ENCODE measurements at places on chromosomes 16 and 17.

GRCh38 chr16:85975451-85975981, 76.6 kb downstream of the IRF8 start:
- no peak for DNase-seq

DNA sequence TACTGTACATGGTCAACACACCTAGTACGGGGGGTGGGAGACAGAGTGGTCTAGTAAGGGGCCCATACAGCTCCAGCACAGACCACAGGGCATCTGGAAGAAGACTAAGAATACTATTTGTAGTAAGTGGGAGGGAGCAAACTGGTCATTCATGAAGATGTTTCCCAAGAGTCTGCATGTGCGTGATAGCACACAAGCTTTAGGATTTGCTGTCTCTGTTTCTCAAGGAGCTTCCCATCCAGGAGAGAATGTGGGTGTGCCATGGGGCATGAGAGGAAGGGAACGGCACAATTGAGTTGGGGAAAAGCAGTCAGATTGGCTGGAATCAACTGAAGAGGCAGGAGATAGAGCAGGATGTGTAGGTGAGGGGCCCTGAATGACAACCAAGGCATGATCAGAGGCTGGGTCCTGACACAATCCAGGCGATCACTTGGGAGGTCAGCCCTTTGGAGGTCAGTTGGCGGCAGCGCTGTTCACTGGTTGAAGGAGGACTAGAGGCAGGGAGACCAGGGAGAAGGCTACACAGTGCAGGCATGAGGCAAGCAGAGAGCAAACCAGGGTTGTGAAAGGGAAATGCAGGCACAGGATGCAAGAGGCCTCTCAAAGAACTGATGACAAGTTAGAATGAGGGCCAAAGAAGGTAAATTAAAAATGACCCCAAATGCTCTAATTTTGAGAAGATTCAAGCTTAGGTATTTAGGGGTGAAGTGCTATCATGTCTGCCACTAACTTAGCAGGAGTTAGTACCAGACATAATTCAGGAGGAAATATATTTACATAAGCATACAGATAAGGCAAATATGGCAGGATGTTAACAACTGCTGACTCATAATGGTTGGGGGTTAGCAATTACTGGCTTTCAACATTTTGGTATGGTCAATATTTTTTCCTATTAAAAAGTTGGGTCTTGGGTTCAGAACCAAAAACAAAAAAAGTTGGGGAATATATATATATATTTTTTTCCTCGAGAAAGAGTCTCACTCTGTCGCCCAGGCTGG, 10.3 kb downstream of the UBE2O start:
- DNase-seq = no peak

DNA sequence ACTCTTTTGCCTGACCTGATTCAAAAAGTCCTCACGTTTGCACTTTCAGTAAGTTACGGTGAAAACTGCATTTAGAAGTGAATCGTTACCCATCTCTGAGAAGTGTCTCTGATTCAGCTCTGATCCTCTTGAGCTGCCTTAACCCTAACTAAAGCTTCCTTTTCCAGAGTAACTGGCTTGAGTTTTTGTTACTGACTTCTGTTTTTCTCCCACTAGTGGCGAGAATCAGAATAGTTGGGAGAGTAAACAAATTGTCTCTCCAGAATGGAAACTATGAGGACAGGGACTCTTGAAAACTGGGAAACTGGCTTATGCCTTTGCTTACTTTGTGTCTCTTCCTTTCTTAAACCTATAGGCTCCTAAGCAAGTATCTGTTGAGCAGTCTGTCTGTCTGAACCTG, 31.3 kb upstream of the KPNB1 start:
- DNase-seq = no peak

- no peak for DNase-seq
Observed at GRCh38 chr17:32627239-32627996, 140.6 kb downstream of the CDK5R1 start.

DNA sequence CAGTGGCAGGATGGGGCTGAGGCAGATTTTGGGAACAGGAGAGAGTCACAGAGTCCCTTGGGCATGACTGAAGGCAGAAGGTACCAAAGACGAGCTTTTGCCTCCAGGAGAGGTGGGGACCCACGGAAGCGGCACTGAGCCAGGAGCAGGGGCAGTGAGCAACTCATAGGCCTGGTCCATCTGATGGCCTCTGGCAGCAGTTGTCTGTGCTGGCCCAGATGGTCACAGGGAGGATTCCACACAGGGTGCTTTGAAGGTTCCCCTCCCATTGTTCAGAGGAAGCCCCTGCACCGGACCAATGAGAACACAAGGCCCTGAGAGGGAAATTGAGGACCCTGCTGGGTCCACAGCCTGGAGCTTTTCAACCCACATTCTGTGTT, 360.3 kb upstream of the TNRC6C start:
- DNase-seq = no peak

GRCh38 chr17:67488161-67488560, 111.1 kb downstream of the PITPNC1 start:
- no peak for DNase-seq

DNA sequence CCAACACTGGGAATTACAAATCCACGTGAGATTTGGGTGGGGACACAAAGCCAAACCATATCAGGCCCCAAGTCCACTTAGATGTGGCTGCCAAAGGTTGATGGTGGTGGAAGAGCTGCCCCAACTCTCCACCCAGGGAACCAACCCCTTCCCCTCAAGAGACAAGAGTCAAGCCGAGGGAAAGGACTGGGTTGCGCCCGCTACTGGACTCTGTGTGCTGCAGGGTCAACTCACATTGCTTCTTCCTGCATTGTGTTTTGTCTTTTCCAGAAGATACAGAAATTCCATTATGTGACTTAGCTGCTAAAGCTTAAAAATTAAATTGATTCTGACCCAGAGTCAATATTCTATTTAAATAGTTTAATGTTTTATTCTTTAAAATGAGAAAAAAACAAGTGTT, 58.5 kb downstream of the ADAMTS18 start:
- no peak for DNase-seq

GRCh38 chr17:33469911-33470310, 176.8 kb upstream of the ASIC2 start:
- DNase-seq = no peak

GRCh38 chr17:2110436-2110835, 55.5 kb downstream of the HIC1 start:
- no peak for DNase-seq

DNA sequence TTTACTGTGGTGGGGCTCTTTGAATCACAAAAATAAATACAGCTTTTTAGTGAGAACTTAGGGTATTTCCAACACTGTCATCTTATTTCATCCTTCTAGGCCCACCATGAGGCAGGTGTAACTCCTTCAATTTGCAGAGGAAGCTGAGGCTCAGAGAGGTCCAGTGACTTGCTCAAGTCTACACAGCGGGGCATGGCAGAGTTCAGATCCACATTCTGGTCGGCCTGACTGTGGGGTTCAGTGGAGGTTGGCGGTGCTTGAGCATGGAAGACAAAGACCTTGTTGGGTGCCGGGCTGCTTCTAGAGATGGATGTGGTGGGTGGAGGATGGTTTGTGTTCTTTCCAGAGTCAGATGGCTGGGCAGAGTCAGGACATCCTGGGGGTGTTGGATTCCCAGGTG, 39.8 kb downstream of the PLCG2 start:
- DNase-seq = no peak

DNA sequence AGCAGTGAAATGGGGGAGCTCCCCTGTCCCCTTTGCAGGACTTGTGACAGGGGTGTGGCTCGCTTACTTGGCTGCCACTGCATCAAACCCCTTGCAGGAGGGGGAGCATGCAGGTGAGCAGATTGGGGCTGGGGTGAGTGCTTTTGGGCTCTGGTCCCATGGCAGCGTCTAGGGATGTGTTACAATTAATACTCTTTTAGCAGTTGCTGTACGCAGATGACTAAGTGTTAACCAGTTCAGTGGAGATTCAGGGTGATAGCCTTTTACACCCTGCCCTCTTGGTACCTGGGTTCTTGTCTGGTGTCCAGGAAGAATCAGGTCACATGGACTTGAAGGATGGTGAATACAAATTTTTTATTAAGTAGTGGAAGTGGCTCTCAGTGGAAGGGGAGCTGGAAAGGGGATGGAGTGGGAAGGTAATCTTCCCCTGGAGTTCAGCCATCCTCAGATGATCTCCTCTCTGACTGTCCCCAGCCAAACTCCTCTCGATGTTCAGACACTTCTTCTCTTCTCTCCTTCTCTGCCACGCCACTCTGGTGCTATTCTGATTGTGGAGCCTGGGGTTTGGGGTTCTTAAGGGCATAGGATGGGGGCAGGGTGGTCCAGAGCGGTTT, 100.1 kb downstream of the MARF1 start:
- DNase-seq = no peak

GRCh38 chr17:29588017-29588561, 1.4 kb downstream of the GIT1 start:
- DNase-seq = no peak

DNA sequence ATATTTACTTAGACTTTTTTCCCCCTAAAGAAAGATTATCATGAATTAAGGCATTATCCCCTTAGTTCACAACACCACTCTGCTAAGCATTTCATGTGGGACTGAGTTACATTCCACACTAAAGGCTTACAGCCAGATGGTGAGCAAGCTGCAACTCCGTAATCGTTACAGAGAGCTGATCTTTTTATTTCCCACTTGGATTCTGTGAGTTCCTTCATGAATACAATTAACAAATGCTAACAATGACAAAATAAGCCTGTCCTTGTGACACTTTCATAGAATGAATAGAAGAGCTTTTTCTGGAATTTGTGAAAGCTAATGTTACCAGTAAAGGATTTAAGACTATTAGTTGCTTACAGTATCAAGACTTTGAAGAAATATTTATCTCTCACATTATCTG, 8.7 kb downstream of the OGFOD1 start:
- no peak for DNase-seq

- no peak for DNase-seq
Observed at GRCh38 chr16:89179148-89179484, 7.6 kb downstream of the CDH15 start.

DNA sequence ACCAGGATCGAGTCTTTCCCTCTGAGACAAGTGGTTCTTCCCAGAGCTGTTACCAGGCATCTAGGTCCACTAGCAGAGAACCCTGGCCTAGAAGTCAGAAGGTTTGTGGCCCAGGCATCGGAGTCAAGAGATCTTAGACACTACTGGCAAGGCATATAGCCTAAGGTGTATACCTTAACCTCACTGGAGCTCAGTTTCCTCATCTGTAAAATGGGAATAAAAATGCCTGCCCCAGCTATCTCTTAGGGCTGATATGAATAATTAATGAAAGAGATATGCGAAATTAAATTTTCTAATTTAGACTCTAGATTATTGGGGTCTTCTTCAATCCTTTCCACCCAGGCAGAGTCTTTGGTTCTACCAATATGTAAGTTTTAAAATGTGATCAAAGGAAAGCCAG, 60.5 kb upstream of the NLK start:
- no peak for DNase-seq
